ENCODE measurements at places on chromosomes 4 and X.

DNA sequence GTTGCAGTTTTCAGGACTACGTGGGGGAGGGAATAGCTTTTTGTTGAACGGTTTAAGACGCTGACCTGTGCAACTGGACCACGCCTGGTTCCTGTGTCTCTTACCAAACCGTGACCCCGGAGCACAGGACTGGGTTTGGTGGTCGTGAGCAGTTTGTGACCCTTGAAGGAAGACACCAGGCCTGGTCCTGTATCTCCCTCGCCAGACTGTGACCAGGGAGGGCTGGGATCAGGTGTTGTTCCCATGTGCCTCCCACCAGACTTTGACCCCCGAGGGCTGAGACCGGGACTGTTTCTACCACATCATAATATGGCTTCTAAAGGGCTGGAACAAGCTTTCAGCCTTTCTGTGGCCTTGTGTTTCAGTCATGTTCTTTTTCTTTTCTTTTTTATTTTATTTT is 683 bp downstream of the EBP start:
- no peak for DNase-seq

DNA sequence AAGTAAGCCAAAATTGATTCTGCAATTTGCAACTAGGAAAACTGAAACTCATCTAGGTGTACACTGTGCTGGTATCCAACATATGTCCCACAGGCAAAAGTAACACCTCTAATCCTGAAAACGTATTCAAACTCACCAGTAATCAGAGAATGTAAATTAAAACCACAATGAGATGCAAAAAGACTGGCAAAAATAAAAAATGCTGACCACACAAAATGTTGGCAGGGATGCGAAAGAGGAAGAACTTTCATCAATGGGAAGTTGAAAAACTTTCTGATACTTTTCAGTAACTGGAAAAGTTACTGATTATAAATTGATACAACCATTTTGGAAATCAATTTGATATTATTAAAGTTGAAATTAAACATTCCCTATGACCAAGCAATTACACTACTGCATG is 20.1 kb upstream of the CORIN start:
- DNase-seq: no peak

- no peak for DNase-seq
Measured at GRCh38 chrX:125894947-125895346, 271.1 kb downstream of the DCAF12L2 start.

DNA sequence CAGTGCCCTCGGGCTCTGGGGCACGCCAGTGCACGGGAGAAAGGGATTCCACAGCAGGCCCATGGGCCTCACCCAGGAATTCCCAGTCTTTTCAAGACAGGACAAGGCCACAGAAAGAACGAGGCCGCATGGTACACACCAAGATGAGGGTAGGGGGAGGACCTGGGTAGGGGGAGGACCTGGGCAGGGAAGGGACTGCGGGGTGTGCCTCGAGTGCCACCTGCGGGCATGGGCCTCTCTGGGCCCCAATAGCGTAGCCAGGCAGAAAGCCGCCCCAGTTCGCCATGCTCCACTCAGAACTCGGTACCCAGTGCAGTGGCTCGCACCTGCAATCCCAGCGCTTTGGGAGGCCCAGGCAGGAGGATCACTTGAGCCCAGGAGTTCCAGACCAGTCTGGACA is 14.0 kb upstream of the DUSP9 start:
- no peak for DNase-seq

GRCh38 chr4:83125738-83126141 is 11.2 kb upstream of the PLAC8 start:
- DNase-seq: peak; percentile 40

- no peak for DNase-seq
Measured at GRCh38 chr4:70902577-70903290, 565 bp downstream of the MOB1B start.

- DNase-seq: no peak
Measured at GRCh38 chr4:146245246-146245645, 30.9 kb downstream of the REELD1 start.

GRCh38 chrX:110002300-110003166 is at the start of gene TMEM164:
TSS of gene TMEM164 (plus strand) at chrX:110003114. CDS start at chrX:110003775, 661 bp downstream.
- peak; percentile 63 for DNase-seq

- no peak for DNase-seq
Measured at GRCh38 chrX:47078129-47079043, at the start of gene RGN. TSS of gene RGN (plus strand) at chrX:47078443. CDS start at chrX:47081145, 2,702 bp downstream.

- no peak for DNase-seq
Measured at GRCh38 chrX:41090568-41091238, 5.5 kb downstream of the USP9X start.

GRCh38 chr4:110869862-110870572 is 247.1 kb upstream of the PITX2 start:
- DNase-seq: no peak

- DNase-seq: no peak
Measured at GRCh38 chrX:87045352-87045751, 472.2 kb upstream of the KLHL4 start.

- DNase-seq: no peak
Measured at GRCh38 chr4:70940134-70940533, 38.0 kb downstream of the MOB1B start.

DNA sequence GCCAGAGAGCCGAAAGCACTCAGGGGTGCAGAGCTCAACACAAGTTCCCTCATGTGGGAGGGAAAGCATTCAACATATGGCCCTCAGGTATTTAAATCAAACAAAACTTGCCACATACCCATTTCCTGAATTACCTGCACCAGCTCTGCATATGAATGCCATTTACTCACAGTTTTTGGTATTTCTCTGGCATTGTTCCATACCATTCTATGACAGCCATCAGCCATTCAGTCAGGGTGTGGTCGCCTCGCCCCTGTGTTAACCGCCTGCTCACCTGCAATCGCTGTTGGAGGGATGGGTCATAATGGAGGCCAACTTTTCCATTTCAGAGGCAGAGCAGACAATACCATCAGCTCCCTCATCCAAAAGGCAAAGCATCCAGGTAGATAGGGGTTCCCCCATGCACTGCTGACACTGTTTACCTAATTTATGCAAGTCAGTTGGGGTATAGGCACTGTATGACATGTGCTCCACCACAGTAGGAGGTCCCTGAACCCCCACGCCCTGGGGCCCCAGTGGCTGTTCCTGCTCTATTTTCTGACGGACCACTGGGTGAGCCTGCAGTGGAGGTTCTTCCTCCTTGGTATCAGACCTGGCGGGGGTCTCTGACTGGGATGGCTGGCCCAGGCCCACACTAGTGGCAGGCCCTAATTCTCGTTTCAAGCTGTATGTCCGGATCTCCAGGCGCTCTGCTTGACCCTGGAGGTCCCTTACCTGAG is 227.1 kb downstream of the ADGRL3 start:
- no peak for DNase-seq

DNA sequence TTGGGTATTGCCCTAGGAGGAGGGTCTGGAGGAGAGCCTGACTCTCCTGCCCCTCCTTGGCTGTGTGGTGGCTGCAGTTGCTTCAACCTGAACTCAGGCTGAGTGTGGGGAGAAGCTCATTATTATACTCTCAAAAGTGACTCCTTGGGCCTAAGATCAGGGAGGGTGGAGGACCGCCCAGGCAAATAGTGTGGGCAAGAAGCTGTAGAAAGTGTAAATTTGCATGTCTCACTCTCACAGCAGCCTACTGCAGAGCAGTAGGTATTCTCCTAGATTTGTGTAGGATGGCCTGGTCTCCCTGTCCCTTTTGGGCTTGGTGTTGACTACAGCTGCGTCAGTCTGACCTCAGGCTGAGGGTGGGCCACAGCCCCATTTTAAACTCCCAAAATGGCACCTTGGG is 156.1 kb downstream of the ZNF330 start:
- no peak for DNase-seq

DNA sequence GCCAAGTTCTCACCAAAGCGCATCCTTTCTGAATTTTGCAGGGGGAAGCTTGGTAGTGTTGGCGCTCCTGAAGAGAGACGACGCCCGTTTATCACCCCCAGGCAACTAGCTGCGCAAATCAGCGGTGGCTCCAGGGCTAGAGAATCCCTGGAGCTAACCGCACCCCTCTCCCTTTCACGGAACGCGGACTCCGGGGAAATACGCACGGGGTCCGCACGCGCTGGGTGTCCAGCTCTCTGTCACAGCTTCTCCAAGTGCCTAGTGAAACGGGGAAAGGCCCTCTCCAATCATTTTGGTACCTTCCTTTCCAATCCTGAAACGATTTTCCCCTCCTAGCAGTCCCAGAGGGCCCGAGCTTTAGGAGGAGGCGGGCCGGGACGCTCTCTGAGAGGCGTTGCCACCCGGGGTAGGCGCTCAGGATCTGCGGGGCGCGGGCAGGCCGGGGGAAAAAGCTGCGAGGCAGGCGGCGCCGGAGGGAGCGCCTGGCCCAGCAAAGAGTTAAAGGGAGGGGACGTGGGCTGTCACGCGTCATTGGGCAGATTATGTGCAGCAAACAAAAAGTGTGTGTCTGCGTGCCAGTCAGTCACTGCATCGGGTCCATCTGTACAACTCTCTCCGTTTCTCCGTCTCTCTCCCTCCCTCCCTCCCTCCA is at the start of gene PRDM8:
TSS of gene PRDM8 (plus strand) at position 582 of the 652 bp plus-strand sequence. CDS start 2,578 bp downstream, outside the sequence.
- no peak for DNase-seq

GRCh38 chrX:95974890-95975289 is 709.8 kb upstream of the DIAPH2 start:
- DNase-seq: no peak

DNA sequence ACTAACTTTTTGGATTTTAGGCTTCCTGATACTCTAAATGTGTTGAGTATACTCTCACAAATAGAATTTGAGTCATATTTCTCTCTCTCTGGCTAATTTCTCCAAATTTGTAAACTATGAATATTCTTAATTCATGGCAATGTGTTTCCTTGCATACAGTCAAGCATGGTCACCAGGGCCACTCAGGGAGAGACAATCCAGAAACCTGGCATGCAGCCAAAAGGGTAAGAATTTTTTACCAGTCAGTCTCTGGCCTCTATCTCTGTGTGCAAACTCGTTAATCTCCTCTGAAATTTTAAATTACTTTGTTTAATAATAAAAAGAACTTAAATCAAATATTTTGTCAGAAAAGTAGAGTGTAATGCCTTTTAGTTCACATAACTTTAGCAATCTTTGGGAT is 179.8 kb downstream of the OR13H1 start:
- DNase-seq: no peak

DNA sequence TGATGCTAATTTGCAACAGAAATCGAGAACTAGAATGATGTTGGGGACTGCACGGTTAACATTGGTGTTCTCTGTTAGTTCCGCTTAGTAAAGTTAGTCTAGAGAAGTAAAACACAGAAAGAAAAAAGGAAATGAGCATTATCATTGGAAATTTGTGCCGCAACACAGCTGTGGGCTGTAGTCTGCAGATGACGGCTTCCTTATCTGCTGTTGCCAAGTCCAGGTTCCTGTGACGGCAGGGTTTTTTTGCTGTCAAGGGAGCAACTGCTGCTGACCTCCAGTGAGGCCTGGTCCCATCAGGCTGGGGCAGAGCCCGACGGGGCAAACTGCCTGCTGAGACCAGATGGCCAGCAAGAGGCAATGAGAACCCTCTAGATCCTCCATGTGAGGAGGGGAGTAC is 38.9 kb upstream of the PHEX start:
- DNase-seq: no peak

DNA sequence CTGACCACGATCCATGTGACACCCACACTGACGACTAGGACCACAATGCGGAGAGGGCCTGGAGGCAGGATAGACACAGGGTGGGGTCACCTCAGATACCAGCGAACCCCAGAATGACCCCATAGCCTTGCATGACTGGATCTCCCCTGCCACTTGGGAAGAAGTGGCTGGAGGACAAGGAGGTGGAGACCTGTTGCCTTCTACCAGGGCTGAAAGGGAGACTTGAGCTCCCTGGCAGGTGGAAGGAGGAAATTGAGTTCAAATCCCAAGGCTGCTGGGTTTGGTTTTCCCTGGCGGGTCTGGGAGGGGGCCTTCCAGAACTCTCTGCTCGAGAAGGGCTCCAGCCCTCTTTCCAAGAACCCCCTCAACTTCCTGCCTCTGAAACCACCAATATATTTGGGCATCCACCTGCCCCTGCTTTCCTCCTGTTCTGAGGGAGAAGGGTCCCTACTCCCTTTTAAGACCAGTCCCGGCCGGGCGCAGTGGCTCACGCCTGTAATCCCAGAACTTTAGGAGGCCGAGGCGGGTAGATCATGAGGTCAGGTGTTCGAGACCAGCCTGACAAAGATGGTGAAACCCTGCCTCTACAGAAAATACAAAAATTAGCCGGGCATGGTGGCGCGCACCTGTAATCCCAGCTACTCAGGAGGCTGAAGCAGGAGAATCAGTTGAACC is 3.0 kb downstream of the FAM3A start:
- DNase-seq: no peak

DNA sequence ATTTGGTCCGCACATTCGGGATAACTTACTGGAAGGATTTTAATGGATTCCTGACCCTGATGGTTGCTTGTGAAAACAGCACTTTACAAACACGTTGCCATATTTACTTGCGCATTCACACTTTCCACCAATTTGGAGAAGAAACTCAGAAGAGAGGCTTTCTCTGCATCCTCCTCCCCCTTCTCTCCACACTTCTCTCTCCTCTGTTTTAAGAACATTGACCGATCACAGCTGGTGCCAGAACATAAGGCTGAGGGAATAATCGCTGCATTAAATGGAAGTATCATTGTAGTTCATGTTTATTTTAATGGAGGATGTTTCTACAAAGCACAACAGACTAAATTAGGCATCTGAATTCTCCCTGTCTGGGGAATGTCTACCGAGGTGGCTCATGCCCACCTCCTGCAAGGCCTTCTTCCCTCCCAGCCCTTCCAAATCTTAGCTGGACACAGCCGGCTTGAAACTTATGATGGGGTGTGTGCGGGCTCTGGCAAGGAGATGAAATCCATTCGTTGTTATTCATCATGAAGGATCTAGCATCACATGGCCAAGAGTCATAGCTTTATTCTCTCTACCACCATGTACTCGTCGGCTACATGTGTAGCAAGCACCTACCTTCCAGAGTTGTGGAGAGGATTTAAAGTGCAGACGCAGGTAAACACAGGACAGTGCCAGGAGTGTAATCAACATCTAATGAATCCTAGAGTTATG is 204.1 kb downstream of the LDB2 start:
- no peak for DNase-seq

DNA sequence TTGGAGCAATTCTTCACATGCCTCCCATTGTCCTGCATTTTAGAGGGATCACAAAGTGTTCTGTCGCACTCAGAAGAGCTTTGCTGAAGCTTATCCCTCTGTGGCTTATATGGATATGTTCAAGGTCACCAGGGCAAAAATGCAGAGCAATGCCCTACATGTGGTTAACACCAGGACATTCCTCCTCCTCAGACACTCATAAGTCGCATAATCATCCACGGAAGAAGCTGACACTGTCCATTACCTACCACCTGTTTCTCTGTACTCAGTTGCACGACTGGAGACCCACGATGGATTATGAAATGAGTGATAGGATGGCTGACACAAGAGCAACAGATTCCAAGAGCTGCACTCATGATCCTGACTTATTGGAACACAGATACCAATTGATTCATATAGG is 68.7 kb upstream of the PRDX4 start:
- no peak for DNase-seq

DNA sequence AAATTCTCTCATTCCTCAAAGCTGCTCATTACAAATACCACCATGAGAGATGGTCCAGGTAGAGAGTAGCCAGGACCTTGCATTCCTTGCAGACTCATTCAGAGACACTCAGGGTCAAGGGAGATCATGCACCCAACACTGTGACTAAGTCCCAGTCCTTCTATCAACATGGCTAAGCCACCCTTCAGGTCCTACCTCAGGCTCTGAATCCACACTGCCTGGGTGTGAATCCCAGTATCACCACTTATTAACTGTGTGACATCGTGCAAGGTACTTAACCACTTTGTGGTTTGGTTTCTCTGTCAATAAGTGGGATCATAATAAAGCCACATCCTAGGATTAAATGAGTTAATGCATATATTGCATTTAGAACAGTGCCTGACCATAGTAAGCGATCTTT is 124.1 kb upstream of the NEIL3 start:
- no peak for DNase-seq

- DNase-seq: no peak
Measured at GRCh38 chr4:8709050-8709728, 116.6 kb downstream of the CPZ start.

All from T-helper 9 cell (primary cell).